NCI-H460 (cell line): ENCODE measurements at places on chromosomes 11 and 22. TPM values are rescaled to one million over a fixed set of nuclear protein-coding genes. Genes with fewer than 3 reads are reported as not detected.

NLRP6 gene
- not detected in 2 replicates for total RNA-seq

CNTF gene
- total RNA-seq, result 0.72 and 1.3 TPM in 2 replicates

SLC5A1 gene
- not detected in 2 replicates for total RNA-seq

OR8D4 gene
- not detected in 2 replicates for total RNA-seq

OR5D18 gene
- not detected in 2 replicates for total RNA-seq

SLC22A9 gene
- not detected in 2 replicates for total RNA-seq

APOA4 gene
- not detected in 2 replicates for total RNA-seq

SAA2 gene
- not detected in 2 replicates for total RNA-seq

CALCA gene
- 0.29 and 1.3 TPM in 2 replicates for total RNA-seq

CSNK2A3 gene
- total RNA-seq, result 1.0 and 1.3 TPM in 2 replicates

RASL10A gene
- total RNA-seq, result not detected in 2 replicates

APOBEC3H gene
- total RNA-seq, result not detected in 2 replicates

TCN1 gene
- total RNA-seq, result not detected in 2 replicates

SLC35E4 gene
- total RNA-seq, result 5.6 and 7.0 TPM in 2 replicates

ANKK1 gene
- total RNA-seq, result 0.12 TPM in 1 of 2 replicates, not detected in the other

KLHL35 gene
- 4.3 and 4.7 TPM in 2 replicates for total RNA-seq

MEI1 gene
- total RNA-seq, result 0.43 and 0.50 TPM in 2 replicates

OR4C6 gene
- not detected in 2 replicates for total RNA-seq

DNAL4 gene
- 6.9 and 9.5 TPM in 2 replicates for total RNA-seq
